CD8-positive, alpha-beta memory T cell (primary cell): ENCODE measurements at places on chromosomes 5 and 9.

GRCh38 chr5:90131383-90132133, 278.0 kb downstream of the CETN3 start:
- DNase-seq, result no peak

GRCh38 chr9:125238127-125238914, 2.8 kb downstream of the HSPA5 start:
- DNase-seq, result no peak

- no peak for DNase-seq
These were observed 59.6 kb downstream of the GCNT4 start for GRCh38 chr5:74992791-74993190.

GRCh38 chr5:171418316-171418981, 998 bp upstream of the FGF18 start:
- DNase-seq, result peak; percentile 41

DNA sequence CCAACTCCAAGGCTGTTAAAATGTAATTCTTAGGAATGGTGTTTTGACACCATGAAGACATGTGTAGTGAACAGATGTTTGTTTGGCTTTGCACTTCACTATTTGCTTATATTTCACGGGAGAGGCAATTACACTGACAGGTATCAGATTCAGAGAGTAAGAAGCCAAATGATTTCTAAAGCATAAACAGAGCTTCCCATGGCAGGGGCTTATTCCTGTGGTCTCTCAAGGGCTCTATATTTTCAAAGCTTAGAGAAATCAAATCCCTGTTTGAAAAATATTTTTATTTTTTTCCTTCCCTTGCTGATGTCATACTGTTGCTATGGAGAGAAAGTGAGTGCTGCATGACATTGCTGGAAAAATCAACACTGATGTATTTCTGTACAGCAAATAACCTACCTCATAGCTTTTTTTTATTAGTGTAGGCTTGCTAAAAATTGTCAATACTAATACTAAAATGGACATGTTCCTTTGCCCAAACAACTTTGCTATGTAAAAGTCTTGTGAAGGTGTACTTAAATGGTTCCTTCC, 161.4 kb downstream of the GIN1 start:
- no peak for DNase-seq

DNA sequence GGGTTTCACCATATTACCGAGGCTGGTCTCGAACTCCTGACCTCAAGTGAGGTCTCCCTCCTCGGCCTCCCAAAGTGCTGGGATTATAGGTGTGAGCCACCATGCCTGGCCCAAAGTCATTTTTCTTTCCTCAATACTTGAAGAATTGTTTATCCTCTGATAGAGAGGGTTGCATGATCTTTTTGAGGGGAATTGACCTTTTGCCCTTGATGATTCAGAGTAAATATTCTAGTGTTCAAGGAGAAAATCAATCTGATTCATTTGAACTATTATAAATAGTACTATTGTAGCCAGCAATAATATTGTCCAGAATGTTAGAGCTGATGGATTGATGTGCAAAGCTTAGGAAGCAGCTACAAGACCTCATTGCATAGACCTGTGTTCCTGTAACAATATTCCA, 47.1 kb downstream of the UGCG start:
- DNase-seq, result no peak

DNA sequence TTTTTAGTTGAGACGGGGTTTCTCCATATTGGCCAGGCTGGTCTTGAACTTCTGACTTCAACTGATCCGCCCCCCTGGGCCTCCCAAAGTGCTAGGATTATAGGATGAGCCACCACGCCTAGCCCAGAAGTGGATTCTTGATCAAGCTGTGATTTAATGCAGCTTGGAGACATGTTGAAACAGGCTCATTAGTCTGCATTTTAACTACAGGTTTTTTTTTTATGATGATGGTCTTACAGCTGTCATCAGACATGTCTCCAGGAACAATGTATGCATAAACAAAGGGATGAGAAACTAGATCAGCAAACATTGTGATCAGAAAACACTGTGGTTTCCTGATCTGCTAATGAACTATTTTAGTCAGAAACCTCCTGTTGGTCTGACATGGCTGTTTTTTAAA, 30.0 kb upstream of the PLPP1 start:
- no peak for DNase-seq
